Upper lobe of right lung (tissue), 1 donor: ENCODE measurements at places on chromosomes 11 and 22. TPM values are rescaled to one million over a fixed set of nuclear protein-coding genes. Genes with fewer than 3 reads are reported as not detected.

GRCh38 chr22:46193898-46194310 is 43.6 kb downstream of the PPARA start:
- no peak for DNase-seq

GRCh38 chr11:130109386-130109785 is 39.7 kb downstream of the APLP2 start:
- DNase-seq = no peak

HINFP gene
- 25.2 TPM for total RNA-seq

DNA sequence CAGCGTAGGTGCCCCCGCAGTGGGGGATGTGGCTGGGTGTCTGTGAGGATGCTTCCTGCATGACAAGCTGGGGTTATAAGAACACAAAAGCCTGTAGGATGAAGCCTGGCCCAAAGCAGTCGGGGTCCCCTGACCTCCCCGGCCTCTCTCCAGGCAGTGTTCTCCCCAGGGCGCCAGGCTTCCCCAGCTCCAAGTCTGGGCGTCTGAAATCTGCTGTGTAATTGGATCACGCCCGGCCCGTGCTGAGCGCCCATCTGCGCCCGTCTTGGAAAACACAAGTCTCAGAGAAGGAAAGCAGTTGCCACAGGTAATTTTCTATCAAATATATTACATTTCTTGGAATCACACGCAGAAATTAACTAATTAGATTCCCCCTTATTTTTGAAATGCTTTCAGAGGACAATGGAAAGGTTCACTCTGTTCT is 233.3 kb downstream of the CTTN start:
- no peak for DNase-seq

ANO9 gene
- 22.4 TPM for total RNA-seq

- DNase-seq = no peak
Observed at GRCh38 chr22:22883090-22883727, 4.4 kb upstream of the IGLL5 start.

GRCh38 chr11:12139144-12139881 is 28.9 kb downstream of the MICAL2 start:
- DNase-seq = peak; percentile 67

MUC2 gene
- not detected for total RNA-seq

GRCh38 chr11:118198370-118198769 is 21.9 kb upstream of the SCN2B start:
- DNase-seq = peak; percentile 91

- DNase-seq = no peak
Observed at GRCh38 chr11:9853929-9854552, 190.2 kb downstream of the SWAP70 start.

DNA sequence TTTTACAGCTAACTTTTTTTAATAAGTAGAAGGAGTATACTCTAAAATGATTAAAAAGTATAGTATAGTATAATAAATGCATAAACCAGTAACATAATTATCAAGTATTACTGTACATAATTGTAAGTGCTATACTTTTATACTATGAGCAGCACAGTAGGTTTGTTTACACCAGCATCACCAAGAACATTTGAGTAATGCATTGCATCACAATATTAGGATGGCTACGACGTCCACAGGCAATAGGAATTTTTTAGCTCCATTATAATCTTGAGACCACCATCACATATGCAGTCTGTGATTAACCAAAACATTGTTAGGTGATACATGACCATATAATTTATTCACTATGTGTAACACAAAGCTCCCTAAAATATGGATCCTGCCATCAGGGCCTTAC is 20.4 kb downstream of the RNF141 start:
- DNase-seq = no peak

DNA sequence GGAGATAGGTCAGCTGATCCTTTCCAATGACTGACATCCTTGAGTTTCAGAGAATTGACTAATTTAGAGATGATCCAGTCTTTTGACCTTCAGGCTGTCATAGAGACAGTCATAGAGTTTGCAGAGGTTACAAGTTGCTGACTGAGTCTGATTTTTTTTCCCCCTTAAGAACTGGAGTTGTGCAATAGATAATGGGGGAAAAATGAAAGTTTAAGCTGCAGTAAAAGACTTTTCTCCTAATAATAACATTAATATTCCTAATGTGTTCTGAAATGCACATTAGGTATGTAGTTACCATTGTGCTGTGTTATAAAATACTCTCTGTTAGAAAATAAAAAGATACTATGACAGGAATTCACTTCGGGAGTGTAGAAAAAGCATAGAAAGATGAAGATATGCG is 876.9 kb upstream of the RAG2 start:
- DNase-seq = no peak

GRCh38 chr11:46367244-46367915 is 14.1 kb upstream of the MDK start:
- peak; percentile 84 for DNase-seq

DNA sequence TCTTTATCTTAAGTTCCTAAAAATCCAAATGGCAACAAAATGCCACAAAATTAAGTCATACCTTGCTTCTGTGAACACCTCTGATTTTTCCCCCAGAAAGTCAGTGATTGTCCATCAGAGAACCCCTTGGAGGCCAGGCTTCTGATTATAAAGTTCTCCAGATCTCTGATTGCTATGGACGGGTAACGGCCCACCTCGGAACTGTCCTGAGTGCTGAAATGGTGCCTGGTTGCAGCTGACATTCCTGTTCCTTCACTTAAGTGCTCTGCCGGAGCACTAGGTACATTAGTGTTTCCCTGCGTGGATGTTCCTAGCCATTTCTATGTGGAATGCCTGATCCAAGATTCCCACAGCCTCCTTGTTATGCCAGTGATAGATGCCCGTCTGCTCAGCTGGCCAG is 85.0 kb downstream of the CHST1 start:
- DNase-seq = peak; percentile 37

SLC7A4 gene
- total RNA-seq = 1.5 TPM

- no peak for DNase-seq
Observed at GRCh38 chr22:46916886-46917770, 154.7 kb downstream of the TBC1D22A start.

GRCh38 chr11:111272420-111272819 is 25.9 kb upstream of the POU2AF3 start:
- no peak for DNase-seq

- DNase-seq = no peak
Observed at GRCh38 chr11:31780078-31780477, 31.0 kb downstream of the PAX6 start.

TPBGL gene
- total RNA-seq = 0.64 TPM

GRCh38 chr11:118606157-118606843 is 1.1 kb upstream of the PHLDB1 start:
- DNase-seq = no peak

CBL gene
- total RNA-seq = 30.0 TPM

DNA sequence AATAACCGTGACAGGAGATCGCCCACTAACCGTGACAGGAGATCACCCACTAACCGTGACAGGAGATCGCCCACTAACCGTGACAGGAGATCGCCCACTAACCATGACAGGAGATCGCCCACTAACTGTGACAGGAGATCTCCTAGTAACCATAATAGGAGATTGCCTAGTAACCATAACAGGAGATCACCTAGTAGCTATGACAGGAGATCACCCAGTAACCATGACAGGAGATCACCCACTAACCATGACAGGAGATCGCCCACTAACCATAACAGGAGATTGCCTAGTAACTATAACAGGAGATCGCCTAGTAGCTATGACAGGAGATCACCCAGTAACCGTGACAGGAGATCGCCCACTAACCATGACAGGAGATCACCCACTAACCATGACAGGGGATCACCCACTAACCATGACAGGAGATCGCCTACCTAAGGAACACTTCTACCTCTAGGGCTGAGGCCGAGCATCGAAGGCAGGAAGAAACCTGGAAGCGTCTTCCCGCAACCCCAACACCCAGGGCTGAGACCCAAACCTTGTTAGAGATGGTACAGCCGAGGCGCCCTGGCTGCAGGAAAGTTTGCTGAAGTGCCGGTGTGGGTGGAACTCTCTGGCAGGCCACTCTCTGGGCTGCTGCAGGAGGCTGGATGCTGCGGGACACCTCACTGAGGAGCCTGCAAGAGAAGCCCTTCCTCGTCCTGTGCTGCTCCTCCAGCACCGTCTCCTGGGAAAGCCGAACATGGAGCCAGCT is 67.5 kb upstream of the THY1 start:
- DNase-seq = no peak

- DNase-seq = no peak
Observed at GRCh38 chr11:78399136-78399535, 18.5 kb downstream of the GAB2 start.

DNA sequence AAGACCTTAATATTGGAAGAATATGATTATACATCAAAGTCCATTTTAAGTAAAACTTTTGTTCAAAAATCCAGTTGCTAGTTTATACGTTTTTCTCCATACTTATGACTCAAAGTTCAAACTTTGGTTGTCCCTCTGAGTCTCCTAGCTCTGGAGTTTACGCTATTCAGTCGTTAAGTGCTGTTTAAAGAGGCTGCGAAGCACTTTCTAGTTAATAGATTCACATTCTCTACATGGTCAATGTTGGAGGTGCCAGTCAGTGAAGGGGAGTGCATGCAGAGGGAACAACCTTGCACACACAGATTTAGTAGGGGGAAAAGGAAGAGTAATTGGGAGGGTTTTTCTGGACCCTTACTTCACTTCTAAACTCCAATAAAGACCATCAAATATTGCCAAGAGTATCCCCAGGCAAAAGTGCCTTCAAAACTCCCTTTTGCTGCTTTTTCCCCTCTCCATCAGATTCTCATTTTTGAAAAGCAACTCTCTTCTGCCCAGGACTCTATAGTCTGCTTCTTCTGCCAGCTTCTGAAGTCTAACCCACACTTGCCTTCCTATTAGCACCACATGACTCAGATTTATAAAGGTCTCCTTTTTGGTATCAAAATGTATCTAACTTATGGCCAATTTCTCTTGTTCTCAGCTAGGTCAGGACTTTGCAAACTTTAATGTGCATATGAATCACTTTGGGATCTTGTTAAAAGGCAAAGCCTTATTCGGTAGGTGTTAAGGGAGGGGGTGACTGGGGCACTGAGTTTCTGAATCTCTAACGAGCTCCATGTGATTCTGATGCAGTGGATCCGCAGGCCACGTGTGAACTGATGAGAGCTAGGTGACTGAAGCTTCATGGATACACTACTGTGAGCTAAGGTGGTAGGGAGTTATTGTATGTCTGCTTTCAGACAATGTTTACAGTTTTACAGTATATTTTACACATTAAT is 96.2 kb upstream of the MTMR2 start:
- no peak for DNase-seq

- no peak for DNase-seq
Observed at GRCh38 chr11:8002676-8003075, 15.5 kb downstream of the EIF3F start.

DNA sequence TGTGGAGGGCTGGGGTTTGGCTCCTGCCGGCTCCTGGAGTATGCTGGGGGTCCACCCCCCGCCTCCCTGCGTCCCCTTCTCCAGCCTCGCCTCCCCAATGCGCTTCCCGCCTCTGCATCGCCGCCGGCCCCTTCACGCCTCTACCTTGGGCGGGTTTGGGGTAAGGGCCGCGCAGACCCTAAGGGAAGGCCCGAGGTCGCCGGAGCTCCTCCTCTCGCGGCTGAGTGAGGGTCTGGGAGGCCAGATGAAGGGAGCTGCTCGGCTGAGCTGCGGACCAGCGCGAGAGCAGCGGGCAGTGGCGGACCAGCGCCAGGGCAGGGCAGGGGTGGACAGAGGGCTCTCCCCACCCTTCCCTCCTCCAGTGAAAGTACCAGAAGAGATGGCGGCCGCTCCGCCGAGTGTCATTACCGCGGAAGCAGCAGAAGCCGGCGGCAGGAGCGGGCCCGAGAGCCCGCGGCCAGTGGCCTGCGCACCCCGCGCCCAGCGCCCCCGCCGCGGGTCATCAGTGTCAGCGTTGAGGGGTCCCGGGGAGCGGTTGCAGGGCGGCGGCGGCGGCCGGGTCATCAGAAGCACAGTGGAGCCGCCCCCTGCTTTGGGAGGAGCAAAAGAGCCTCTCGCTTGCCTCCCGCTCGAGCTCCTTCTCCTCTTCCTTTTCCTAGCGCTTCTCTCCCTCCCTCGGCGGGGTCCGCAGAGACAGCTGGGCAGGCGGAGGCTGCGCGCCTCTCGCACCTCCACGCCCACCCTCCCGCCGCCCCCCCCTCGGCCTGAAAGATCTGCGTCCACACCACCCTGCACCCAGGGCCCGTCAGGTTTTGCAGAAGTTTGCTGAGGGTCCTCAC is 255.6 kb upstream of the CADM1 start:
- DNase-seq = peak; percentile 66

GRCh38 chr11:85884581-85885021 is 29.4 kb downstream of the CCDC83 start:
- no peak for DNase-seq

DNA sequence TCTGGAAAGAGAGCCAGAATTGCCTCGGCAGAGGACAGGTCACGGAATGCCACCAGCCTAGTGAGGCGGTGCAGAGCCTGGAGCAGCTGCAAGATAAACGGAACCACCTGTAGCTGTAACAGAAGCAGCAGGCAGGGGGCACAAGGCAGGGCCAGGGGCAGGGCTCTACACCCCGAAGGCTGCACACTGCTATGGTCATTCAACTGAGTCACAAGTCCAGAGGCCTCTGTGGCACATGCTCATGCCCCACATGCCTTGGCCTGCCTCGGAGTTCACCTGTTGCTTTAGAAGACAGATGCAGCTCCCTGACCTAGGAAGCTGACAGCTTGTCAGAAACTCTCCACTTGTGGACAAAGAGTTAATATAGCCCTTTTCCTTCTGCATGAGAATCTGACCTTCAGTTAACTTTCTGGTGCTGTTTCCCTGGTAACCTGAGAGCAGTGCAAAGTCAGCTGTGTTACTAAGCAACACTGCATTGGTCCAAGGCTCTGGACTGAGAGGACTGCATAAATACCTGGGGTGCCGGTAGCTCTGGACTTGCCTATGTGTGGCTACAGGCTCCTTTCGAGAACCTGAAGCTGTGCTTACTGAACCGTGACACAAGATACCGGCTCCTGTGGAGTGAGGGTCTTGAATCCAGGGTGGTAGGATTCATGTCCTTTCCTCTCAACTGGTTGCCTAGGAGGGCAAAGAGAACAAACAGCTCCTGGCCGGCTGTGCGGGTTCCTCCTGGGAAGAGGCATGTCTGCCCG is 10.5 kb downstream of the COMMD9 start:
- no peak for DNase-seq

DNA sequence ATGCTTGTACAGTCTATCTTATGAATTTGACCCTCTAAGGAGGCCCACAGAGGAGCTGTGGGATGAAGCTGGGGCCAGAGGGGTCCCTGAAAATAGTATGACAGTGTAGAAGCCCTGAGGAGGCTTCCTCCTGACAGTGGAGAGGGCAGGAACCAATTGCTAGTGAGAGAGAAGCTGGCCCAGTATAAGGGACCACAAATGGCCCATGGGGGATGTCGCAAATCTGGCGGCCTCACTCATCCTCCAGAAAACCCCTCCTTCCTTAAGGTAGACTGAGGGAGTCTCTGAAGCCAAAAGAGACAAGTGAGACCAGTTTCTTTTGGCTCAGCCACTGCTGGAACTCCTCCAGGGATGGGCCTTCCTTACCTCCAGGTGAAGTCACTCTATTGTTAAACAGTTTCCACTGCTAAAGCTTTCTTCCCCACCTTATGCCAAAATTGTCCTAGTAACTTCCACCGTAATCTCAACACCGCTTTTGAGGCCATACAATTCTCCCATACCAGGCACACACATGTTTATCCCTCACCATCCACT is 17.8 kb upstream of the CASTOR1 start:
- DNase-seq = no peak
